Melanocyte of skin (primary cell): ENCODE measurements at places on chromosomes 2 and 18. TPM values are rescaled to one million over a fixed set of nuclear protein-coding genes. Genes with fewer than 3 reads are reported as not detected.

The PRPF40A gene
- total RNA-seq: 123 and 178 TPM in 2 replicates

The ZNF397 gene
- total RNA-seq: 11.4 and 17.4 TPM in 2 replicates

The BOK gene
- 10.0 and 11.3 TPM in 2 replicates for total RNA-seq

The RANBP2 gene
- total RNA-seq: 59.9 and 87.1 TPM in 2 replicates

The ABCG8 gene
- total RNA-seq: under 0.01 TPM in 1 of 2 replicates, not detected in the other

The ANKAR gene
- total RNA-seq: 4.5 and 7.3 TPM in 2 replicates

The TSHZ1 gene
- total RNA-seq: 12.7 and 13.0 TPM in 2 replicates

The FSIP2 gene
- under 0.01 TPM in 2 replicates for total RNA-seq

The FARSB gene
- 31.0 and 40.9 TPM in 2 replicates for total RNA-seq

The FEV gene
- not detected in 2 replicates for total RNA-seq

The DYNC2LI1 gene
- 16.0 and 28.7 TPM in 2 replicates for total RNA-seq

The SEC11C gene
- total RNA-seq: 38.6 and 59.1 TPM in 2 replicates

The KIF1A gene
- 0.15 and 0.33 TPM in 2 replicates for total RNA-seq

The FLACC1 gene
- total RNA-seq: 3.1 and 3.6 TPM in 2 replicates

The GPBAR1 gene
- 0.15 TPM in 1 of 2 replicates, not detected in the other for total RNA-seq

The SERPINB11 gene
- not detected in 2 replicates for total RNA-seq
